ENCODE measurements at places on chromosomes 2 and 18.

DNA sequence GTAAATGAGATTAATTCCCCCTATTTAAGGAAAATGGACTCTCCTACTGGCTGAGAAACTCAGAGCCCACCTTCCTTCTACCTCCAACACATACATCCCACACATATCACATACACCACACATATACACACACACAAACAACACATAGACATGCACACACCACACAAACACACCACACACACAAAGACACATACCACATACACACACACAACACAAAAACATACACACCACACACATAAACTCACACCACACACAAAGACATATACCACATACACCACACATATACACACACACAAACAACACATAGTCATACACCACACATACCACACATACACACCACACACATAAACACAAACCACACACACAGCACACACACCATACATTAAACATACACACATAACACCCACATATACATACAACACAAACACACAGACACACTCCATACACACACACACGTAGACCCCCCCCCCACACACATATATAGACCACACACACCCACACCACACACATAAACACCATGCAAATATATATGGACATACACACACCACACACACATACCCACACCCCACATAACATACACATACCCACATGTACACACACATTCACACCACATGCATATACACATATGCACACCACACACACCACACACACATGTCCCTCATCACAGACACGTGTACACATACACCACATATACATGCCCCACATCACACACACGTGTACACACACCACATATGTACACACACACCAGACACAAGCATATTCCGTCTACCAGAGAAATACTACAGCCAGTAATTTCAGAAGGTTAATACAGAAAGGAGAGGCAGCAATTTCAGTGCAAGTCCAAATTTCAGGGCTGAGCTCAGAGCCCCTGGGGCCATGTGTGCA lies 204.3 kb downstream of the SNTG2 start:
- DNase-seq, result no peak

DNA sequence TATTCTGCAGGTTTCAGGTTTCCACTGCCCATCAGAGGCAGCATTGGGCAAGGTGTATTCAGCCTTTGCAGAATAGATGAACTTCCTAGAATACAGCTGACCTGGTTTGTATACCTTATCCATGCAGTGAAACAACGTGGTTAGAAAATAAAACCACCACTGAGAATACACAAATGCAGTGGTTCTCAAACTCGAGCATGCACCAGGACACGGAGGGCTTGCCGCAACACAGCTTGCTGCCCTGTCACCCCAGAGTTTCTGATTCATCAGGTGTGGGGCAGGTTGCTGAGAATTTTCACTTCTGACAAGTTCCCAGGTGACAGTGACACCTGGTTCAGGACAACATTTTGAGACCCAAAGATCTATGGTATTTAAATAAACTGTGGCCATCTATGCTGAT lies 23.4 kb upstream of the C1D start:
- no peak for DNase-seq

DNA sequence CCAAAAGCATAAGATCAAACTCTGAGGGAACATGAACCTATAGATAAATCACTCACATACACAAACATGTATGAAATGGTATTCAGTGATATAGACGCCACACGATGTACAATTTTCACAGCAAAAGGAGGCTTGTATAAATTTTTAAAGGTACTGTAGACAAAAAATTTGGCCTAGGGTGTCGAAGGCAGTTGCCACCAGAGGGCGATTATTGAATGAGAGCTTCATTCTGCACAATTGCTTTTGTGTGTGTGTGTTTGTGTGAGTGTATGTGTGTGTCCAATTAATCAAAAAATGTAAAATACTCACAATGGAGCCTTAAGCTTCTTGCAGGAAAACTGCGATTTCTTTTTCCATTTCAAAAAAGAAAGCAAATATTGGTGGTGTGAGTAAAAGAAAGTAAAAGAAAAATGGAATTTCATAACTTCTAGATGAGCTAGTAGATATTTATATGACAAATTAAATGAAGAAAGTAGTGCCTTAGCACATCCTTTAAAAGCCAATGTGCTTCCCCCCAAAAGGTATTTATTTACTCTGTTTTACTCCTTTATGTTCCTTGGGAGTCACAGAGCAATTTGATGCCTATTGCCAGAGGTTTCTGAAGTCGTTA lies 800.1 kb downstream of the SATB2 start:
- no peak for DNase-seq

GRCh38 chr2:37746883-37747282 lies 75.4 kb upstream of the CDC42EP3 start:
- DNase-seq, result no peak

DNA sequence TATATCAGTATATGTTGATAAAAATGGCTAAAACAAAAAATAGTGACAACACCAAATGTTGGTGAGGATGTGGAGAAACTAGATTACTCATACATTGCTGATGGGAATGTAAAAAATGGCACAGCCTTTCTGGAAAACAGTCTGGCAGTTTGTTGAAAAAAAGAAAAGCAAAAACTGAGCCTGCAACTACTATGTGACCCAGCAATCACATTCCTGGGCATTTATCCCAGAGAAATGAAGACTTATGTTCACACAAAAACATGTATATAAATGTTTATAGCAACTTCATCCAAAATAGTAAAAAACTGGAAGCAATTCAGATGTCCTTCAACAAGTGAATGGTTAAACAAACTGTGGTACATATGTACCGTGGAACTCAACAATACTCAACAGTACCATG lies 7.5 kb upstream of the KDSR start:
- DNase-seq, result no peak

- DNase-seq, result no peak
Observed at GRCh38 chr2:211812587-211812986, 726.0 kb downstream of the ERBB4 start.
